A673 (cell line): ENCODE measurements at places on chromosomes 5 and 9.

GRCh38 chr5:72501488-72501887 lies 5.7 kb downstream of the ZNF366 start:
- DNase-seq, result no peak

GRCh38 chr9:97697837-97698236 lies 697 bp upstream of the XPA start:
- DNase-seq, result no peak

DNA sequence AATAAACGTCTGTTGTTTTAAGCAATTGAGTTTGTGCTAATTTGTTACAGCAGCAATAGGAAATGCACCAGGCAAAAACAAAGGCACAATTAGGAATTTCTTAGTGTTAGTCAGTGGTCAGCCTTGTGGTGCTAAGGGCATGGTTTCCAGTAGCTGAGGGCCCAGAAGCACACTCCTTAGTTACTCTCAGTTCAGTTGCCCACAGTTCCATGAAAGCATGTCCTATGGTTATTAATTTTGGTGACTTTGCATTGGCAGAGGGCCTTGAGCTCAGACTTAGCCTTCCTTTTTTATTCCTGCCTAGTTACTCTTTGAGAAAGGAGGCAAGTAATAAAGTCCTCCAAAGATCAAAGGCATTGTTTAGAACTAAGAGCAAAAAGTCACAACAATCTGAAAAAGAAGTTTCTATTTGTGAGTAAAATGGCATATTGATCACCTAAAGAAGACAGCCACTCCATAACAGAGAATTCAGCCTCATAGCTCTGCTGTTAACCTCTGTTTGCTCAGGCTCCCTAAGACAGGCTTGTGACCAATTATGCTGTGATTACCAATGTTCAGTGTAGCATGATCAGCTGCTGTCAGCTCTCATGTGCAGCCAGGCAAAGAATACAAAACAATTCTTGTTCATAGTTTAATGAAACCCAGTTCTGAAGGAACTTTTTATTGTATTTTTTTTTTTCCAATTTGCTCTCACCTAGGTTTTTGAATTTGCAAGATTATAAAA lies 57.0 kb upstream of the MROH2B start:
- no peak for DNase-seq

- DNase-seq, result no peak
Observed at GRCh38 chr5:137747848-137748247, 6.3 kb downstream of the HNRNPA0 start.

DNA sequence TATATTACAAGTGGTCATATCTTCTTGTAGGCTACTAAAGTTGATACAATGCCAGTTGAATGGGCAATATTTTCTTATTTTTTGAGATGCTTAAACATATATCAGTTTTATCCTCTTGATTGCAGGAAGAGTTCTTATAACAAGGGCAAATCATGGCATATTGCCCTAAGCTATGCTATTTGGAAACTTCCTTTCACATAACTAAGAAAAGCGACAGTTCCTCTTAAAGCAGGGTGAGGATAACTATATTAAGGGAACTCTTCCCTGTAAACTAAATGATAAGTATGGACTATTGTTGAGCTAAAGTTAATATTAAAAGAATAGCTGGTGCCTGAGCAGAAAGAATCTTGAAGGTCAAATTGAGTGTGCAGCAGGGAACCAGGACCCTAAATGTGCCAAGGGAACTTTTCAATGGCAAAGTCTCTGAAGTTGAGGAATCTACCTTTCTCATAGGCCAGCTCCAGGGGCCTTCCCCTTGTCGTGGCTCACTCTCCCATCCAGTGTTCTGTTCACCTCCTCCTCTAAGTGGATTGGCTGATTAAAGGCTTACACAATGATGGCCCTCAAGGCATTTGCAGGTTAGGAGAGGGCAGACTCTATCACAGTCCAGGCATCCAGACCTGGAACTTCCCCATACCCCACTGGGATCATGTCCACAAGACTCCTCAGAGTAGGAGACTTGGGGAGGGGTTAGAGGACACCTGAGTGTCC lies 26.8 kb downstream of the FYB1 start:
- no peak for DNase-seq

- DNase-seq, result no peak
Observed at GRCh38 chr5:76766746-76767145, 50.8 kb downstream of the F2R start.

- DNase-seq, result no peak
Observed at GRCh38 chr5:39501397-39501796, 76.6 kb upstream of the DAB2 start.

DNA sequence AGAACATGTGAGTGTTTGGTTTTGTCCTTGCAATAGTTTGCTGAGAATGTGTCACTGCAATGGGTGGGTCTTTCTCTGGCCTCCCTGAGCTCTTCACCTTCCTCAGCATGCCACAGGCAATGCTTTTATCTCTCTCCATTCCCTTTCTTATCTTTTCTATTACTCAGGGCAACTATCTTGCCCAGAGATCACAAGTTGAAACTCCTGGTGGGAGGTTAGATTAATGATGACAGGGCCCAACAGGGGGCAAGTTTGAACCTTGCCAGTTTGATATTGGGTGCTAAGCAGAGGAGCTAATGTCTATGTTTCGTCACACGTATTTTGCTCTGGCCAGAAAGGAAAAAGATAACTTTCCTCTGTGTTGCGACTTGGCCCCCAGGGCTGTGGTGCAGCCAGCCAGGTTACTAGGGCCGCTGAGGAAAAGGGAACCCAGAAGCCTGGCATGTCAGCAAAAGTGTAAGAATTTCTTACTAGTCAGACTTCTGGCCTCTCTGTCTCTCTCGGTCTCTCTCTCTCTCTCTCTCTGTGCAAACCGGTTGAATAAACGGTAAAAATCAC lies 299.3 kb upstream of the POU5F2 start:
- no peak for DNase-seq

DNA sequence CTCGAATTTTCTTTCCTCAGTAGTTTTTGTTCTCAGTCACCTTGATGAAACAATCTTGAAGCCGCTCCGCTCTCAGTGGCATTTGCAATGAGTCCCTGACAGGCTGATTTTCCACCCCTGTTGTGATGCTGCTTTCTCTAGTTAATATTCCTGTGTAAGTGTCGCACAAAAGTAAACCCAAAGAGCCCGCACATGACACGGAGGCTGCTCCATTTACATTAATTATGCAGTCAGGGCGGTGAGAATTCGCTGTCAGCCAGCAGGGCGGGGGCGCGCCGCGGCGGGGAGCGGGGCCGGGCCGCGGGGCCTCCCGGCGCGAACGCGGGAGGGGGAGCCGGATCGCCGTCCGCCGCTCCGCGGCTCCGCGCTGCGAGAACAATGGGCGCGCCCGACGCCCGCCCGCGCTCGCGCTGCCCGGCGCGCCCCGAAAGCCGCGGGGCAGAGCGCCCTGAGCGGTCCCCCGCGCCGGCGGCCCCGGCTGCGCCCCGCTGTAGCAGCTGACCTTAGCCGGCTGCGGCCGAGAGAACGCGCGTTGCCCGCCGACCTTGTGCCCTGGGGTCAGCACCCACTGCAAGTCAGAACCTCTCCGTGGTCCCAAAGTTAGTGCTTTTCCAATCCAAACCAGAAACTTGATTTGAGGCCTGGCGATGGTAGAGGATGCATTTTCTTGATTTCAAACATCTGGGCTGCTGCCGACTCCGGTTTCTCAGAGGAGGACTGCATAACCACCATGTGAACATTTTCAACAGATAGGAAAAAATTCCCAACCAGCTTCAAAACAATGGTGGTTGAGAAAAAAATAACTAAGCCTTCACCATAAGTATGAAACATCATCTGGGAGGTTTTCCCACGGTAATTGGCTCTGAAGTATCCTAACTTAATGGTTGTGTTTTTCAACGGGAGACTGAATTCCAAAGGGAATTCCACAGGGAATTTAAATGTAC lies 142.6 kb downstream of the PBX3 start:
- DNase-seq, result peak; percentile 47

DNA sequence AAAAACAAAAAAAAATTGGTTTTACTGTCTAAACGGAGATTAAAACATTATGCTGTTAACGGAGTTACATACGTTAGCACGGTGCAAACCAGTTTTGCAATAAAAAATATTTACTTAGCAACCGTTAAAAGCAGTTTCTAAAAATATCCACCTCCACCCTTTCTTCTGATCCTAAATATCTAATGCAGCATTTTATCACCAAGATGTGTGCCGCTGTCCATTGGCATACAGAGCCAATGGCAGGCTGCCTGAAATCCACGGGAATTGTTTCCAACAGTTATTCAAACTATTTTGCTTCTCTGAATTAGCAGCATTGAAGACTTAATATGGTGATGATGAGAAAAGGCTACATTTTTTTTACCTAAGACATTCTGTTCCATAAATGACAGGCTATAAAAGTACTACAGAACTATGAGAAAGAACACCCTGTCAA lies 61.6 kb downstream of the CSNK1A1 start:
- DNase-seq, result no peak

GRCh38 chr9:135340143-135340655 lies 139.4 kb upstream of the PPP1R26 start:
- peak; percentile 88 for DNase-seq

DNA sequence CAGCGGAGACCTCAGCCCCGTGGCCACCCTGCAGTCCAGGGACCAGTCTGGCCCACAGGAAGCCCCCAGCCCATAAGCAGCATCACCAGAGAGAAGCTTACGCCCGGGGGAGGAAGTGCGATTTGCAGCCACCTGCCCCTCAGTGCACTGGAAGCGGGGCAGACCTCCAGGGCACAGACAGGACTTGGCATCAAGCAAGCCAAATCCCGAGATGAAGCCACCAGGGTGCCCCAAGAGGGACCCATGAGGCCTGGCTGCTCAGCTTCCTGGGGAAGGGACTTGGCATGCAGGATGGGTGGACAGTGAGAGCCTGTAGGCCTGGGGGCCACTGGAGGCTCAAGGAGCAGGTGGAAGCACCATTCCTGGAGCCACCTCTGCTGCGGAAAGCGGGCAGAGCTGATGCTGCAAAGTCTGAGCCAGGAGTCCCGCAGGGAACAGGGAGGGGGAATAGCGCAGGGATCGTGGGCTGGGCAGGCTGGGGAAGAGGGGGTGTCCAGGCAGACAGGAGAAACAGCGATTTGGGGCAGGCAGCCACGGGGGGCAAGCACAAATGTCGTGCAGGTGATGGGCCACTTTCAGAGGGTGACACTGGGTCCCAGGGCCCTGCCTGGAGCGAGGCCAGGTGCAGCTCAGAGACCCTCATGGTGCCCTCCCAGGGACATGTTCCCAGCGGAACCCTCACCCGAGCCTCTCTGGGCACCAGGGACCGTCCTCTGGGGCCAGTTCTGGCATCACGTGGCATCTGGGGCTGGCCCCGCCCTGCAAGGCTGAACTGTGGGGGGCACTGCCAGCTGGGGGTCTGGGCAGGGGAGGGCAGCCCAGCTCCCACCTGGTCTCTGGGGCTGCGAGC lies 3.2 kb downstream of the LRRC26 start:
- DNase-seq, result no peak

- DNase-seq, result no peak
Observed at GRCh38 chr5:7493081-7493480, 97.1 kb downstream of the ADCY2 start.
